T-helper 17 cell (primary cell): ENCODE measurements at places on chromosomes 1 and 21.
A peak's percentile ranks its signal among the peaks of the same experiment; 100 is the strongest.

- no peak overlapping the region for H3K27ac ChIP-seq
- H3K4me3 ChIP-seq = no peak overlapping the region
- H3K27me3 ChIP-seq = peaks cover 18% of the 10 kb centered on the region
- no peaks in the 10 kb centered on the region for H3K36me3 ChIP-seq
- no peaks in the 10 kb centered on the region for H3K4me1 ChIP-seq
- no peak for DNase-seq
These were observed 92.1 kb downstream of the WDR3 start for GRCh38 chr1:118021668-118022067.

- H3K36me3 ChIP-seq = peaks cover 6% of the 10 kb centered on the region
- H3K27ac ChIP-seq = no peak overlapping the region
- DNase-seq = no peak
These were observed 633.5 kb downstream of the KIF26B start for GRCh38 chr1:245788269-245788668.

DNA sequence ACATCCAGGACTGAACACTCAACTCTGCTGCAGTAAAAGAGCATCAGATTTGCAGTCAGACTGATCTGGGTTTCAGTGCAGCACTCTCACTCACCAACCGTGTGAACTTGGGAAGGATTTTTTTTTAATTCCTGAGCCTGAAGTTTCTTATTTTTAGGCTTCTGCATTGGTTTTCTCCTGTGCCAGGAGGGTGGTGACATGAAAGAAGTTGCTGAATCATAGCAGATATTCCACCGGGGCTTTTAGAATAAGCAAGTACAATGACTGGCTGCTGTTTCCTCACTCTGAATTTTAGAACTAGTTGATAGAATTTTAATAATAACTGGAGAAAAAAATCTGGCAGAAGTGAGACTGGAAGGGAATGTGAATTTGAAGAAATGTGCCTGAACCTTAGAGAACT, 11.6 kb downstream of the ADAM30 start:
- H3K27me3 ChIP-seq = peaks cover 23% of the 10 kb centered on the region
- no peak overlapping the region for H3K27ac ChIP-seq
- H3K4me1 ChIP-seq = peaks cover 3% of the 10 kb centered on the region

DNA sequence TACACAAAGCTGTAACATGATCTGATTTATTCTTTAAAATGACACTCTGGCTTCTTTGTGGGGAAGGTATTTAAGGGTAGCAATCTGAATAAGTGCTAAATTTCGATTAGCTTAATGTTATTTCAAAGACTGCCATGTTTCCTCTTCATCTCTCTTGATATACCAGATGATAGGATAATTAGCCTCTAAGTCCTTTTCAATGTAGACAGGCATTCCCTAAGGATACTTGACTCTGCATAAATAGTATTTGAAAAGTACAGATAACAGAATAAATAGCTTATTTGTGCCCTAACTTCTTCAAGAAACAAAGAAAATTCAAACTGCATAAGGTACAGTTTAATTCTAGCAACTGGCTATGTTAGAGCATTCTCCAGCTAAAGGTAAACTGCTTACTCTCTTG, 46.2 kb downstream of the ARHGAP29 start:
- H3K4me1 ChIP-seq = no peaks in the 10 kb centered on the region
- DNase-seq = no peak
- H3K27ac ChIP-seq = no peak overlapping the region
- no peak overlapping the region for H3K4me3 ChIP-seq
- H3K27me3 ChIP-seq = peaks cover 24% of the 10 kb centered on the region

GRCh38 chr1:100342348-100342747, 10.0 kb upstream of the CDC14A start:
- peaks cover 2% of the 10 kb centered on the region for H3K4me1 ChIP-seq
- H3K27ac ChIP-seq = no peak overlapping the region
- H3K4me3 ChIP-seq = no peak overlapping the region

DNA sequence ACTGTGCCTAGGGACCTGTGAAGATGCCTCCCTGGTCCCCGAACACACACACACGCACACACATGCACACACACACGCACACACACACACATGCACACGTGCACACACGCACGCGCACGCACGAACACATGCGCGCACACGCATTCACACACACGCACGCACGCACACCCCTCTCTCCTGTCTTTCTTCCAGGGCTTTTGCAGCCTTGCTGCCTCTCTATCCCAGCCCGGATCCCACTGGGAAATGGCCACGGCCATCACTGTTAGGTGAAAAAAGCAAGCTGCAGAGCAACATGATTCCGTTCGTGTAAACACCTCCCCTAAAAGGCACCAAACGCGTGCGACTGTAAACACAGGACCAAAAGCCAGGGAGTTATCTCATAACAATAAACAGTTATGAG, 39.7 kb downstream of the NKAIN1 start:
- H3K4me1 ChIP-seq = peaks cover 2% of the 10 kb centered on the region
- H3K36me3 ChIP-seq = peaks cover 2% of the 10 kb centered on the region
- H3K27ac ChIP-seq = no peak overlapping the region
- no peak for DNase-seq

- peak overlapping the region; percentile 72 for H3K27ac ChIP-seq
- H3K27me3 ChIP-seq = no peaks in the 10 kb centered on the region
- H3K36me3 ChIP-seq = peaks cover 5% of the 10 kb centered on the region
- peaks cover 4% of the 10 kb centered on the region for H3K4me1 ChIP-seq
These were observed 45.2 kb downstream of the SLC37A1 start for GRCh38 chr21:42558846-42559245.
